H7 (cell line): ENCODE measurements at places on chromosomes 4 and X. TPM values are rescaled to one million over a fixed set of nuclear protein-coding genes. Genes with fewer than 3 reads are reported as not detected.
A peak's percentile ranks its signal among the peaks of the same experiment; 100 is the strongest.

- DNase-seq = no peak
Measured at GRCh38 chr4:62119195-62119594, 919.1 kb downstream of the ADGRL3 start.

- no peak for DNase-seq
Measured at GRCh38 chr4:46967631-46968030, 25.8 kb downstream of the GABRA4 start.

Gene SULT1E1
- not detected in 2 replicates for total RNA-seq

- DNase-seq = no peak
Measured at GRCh38 chr4:165308166-165308565, 19.3 kb upstream of the MSMO1 start.

DNA sequence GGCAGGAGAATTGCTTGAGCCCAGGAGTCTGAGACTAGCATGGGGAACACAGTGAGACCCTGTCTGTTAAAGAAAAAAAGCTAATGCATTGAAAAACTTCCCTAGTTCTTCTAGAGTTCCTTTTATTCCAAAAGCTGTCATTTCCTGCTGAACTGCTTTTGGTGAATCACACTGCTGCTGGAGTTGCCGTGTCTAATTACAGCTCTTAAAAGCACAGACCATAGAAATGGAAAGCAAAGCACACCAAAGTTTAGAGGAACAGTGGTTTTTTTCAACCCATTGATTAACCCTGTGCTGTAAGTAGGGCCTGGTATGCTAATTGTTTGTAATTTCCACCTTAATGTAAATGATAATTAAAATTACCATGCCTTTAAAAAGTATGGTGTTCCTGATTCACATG lies 52.4 kb downstream of the SEPTIN11 start:
- DNase-seq = no peak

DNA sequence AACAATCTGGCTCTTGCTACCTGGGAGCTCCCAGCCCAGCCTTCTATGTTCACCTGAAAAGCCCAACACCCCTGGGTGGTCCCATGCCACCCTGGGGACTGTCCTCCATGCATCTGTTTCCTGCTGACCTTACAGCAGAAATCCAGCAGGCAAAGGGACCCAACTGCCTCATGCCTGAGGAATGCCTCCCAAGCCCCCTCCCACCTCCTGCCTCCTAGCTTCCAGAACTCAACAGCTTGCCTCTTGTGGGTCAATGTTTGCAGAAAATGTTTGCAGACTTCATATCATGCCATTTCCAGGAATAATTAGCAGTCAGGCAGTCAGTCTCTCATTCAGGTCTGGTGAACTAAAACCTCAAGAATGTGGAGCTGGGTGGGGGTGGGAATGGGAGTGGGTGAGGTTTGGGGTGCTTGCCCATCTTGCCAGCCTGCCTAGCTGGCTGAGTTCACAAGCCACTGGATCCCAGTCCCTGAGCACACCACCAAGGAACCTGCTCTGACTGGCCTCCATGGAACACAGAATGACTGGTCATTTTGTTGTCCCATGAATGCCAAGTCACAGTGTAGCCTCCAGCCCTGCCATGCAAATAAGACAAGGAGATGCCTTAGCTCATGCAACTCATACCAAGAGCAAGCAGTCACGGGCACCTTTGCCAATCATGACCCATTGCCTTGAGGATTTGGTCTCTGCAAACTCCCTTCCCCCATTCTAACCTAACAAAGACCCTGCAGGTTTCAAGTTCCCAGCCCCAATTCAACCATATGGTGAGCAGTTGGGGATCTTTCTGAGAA lies 12.1 kb upstream of the PLAC1 start:
- peak; percentile 47 for DNase-seq

DNA sequence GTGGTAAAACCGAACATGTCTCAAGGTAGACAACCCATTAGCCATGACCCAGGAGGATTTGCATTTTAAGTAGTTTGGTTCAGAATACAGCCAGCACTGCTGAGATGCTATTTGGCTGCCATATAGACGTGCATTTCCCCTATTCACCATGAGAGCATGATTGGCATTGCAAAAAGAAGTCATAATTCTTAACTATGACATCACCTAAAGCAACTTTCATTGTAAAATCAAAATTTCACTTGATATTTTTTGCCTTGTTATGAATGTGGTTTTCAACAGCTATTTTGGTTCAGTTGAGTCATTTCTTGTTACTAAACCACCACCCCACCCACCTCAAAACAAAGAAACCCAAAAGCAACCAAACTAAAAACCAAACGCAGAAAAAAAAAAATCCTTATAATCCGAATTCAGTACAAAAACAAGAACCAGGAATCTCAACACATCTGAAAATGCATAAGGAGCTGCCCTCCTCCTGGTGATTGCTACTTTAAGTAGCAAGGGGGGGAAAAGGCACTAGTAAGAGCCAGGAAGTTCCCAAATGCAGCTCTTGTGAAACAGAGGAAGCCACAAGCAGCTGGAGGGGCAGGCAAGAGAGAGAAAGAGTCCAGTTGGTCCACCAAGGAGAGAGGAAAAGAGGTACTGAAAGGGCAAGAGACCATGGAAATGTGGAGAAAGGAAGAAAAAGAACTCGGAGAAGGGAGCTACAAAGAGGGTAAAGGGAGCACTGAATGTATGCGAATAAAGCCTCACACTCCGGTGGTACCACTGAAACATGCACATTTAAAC lies 3.1 kb downstream of the SLITRK4 start:
- DNase-seq = no peak

- DNase-seq = no peak
Measured at GRCh38 chrX:130645955-130646583, 244.3 kb downstream of the RBMX2 start.

Gene OCIAD2
- 82.3 and 83.2 TPM in 2 replicates for total RNA-seq

- no peak for DNase-seq
Measured at GRCh38 chrX:96430756-96431455, 253.7 kb upstream of the DIAPH2 start.

GRCh38 chr4:81142744-81143143 lies 72.3 kb downstream of the PRKG2 start:
- DNase-seq = no peak

GRCh38 chr4:99510721-99511120 lies at the start of gene C4orf17:
C4orf17 (plus strand) TSS chr4:99511021; CDS start chr4:99513082, 2,061 bp downstream.
- DNase-seq = no peak

DNA sequence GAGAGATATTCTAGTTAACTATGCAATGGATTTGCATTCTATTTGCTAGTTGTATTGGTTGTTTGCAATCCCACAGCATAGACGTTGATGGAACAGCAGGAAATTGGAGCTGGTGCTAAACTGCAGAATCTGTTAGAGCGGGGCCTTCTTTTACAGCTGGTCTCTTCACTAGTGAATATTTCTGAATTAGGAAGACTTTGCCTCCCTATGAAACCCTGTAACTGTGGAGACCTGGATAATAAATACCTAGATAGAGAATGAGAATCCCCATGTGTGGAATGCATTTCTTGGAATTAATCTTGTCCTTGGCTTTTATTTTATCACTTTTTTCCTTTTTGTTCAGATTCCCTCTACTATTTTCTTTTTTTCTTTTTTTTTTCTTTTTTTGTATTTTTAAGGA lies 109.7 kb downstream of the SHROOM3 start:
- DNase-seq = no peak

Gene SERPINA7
- not detected in 2 replicates for total RNA-seq
